ENCODE measurements at places on chromosomes 11 and 22.

DNA sequence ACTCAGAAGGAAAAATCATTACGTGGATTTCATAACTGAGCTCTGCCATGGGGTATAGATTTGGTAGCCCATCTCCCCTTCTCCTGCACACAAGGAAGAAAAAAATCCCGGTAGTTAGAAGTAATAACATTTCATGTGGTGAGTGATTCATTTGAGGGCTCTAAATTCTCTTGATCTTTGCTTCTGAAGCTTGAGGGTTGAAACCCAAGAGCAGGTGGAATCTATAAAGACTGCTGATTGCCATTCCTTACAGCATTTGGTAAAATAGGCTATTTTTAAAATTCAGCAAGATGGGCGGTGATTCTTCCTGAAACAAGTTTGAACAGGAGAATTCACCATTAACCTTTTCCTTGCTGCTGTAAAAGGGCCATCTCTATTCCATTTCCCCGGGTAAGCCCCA is 266.1 kb downstream of the CADM1 start:
- no peak for DNase-seq

GRCh38 chr22:35914665-35915476 is 113.8 kb downstream of the RBFOX2 start:
- DNase-seq = peak; percentile 86

DNA sequence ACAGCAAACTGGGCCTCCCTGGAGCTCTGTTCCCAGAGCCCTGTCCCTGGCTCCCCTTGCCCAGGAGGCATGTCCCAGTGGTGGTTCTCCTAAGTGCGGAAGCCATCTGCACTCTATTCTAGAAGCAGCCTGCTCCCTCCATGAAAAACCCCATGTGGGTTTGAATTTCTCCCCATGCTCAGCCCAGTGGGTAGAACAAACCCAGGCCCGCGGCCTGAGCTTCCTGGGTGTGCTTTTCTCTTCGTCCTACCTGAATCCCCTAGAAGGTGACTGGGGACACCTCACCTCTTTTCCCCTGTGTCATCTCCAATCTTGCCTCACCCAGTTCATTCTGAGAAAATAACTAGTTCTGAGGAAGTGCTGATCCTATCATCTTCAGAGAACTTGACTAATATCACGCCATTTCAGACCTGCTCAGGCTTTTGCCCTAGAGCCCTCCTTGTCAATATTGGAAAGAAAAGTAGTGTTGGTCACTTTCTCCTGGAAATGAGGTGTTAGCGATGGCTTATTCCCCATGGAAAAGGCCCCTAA is 15.9 kb downstream of the IL10RA start:
- no peak for DNase-seq

DNA sequence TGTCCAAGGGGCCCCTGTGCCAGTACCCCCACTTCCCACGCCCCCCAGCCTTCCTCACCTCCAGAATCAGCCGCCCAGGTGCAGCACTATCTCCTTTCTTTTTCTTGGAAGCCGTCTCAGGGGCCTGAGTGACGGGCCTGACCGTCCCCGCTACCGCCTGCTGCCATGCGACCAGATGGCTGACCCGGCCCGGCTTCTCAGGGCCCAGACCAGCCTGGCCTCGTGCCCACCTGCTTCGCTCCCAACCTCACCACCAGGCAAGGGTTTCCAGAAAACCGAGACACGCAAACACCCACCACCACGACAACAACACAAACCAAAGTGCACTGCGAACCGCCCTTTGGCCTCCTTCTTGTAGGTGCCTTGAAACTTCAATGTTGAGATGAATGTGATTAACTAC is 39.1 kb downstream of the MACROD1 start:
- no peak for DNase-seq

GRCh38 chr11:129910360-129910759 is 15.0 kb upstream of the NFRKB start:
- DNase-seq = peak; percentile 82

- no peak for DNase-seq
Measured at GRCh38 chr11:66299186-66299585, 7.5 kb downstream of the TMEM151A start.

GRCh38 chr11:68727783-68728182 is 23.5 kb downstream of the TESMIN start:
- DNase-seq = no peak

- DNase-seq = no peak
Measured at GRCh38 chr22:20777420-20778177, 3.7 kb downstream of the SERPIND1 start.

- DNase-seq = no peak
Measured at GRCh38 chr11:62847767-62848314, 8.5 kb upstream of the WDR74 start.

DNA sequence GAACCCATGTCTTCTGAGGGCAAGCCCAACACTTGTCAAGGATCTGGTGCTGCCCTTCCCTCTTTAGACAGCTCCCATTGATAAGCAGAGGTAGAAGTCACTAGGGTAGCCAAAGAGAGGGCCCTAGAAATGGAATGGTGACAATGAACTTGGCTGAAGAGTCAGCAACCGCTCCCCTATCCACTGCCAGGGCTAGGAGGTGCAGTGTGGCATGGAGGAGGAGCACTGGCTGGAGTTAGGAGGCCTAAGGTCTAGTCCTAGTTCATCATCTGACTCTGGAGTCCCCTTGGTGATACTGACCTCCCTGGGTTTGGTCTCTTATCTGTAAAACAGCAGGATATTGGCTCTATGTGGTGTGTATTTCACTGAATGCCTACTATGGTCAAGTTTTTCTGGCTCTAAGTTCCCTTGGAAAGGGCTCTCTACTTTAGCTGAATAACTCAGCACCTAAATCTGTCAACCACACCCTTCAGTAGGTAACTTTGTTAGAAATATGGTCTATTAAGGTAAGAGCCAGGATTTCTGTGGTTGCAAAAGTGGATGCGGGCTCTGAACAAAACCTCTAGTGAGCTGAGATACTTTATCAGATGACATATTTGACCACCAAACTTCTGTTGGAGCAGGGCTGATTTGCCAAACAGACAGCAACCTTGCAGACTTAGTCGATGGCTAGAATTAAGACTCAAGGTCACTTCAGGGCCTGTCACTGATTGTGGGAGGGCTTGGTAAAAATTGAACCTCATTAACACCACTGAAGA is 10.5 kb downstream of the TIMP3 start:
- no peak for DNase-seq

DNA sequence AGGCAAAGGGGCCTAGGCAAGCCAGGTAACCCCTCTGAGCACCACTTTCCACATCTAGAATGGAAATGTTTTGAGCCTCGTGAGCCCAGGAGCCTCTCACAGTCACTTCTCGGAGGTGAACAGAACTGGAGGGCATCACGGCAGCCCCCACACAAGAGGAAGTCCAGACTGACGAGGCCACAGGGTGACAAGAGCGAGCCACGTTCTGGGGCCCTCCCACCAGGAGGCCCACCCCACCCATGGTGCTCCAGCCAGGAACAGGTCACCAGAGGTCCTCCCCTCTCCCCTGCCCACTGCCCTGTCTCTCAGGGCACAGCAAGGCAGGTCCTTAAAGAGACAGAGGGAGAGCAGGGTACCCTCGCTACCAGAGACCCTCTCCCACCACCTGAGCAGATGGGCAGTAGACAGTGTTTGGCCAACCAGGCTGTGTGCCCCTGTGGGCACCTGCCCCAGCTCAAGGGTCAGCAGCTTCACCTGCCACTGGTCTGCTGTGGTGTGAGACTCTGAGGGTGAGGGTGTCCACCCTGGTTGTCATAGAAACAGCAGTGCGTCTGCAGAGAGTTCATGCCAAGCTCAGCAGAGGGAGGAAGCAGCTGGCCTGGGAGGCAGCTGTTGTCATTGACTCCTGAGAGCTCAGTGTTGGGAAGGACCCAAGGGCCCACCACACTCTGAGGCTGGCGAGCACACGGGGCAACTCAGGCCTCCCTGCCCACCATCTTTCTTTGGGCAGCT is 31.4 kb downstream of the RSPH14 start:
- no peak for DNase-seq

GRCh38 chr11:89175796-89176195 is 1.9 kb upstream of the TYR start:
- peak; percentile 6 for DNase-seq

DNA sequence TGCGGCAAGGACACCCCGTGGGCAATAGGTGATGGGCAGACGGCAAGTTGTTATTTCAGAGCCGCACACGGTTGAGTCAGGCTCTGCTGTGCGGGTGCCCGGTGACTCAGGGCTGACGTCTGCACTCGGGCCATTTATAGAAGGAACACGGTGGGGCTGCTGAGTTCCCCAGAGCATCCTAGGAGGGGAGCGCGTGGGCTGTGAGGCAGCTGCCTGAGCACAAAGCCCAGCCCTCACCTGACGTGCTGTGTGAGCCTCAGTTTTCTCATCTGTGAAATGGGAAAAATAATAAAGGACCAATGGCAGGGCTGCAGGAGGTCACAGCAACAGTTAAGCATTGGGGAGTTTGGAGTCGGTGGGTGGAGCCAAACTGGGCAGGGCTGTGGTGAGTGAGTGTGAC is 11.3 kb upstream of the RHOD start:
- DNase-seq = no peak

DNA sequence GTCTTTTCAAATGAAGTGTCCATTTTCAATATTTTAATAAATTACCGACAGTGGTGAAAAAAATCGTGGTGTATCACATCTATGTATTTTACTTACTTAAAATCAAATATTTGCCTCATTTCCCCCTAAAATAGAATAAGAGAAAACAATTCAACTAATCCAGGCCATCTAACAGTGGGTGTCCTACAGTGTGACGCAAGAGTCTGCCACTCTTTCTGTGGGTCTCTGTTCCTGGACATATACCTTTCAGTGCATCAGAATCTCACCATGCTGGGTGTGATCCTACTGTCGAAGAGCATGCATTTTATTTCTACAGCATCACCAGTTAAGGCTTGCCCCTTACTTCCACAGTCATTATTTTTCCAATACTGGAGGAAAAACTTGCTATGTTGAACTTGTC is 111.2 kb downstream of the CD44 start:
- DNase-seq = no peak

DNA sequence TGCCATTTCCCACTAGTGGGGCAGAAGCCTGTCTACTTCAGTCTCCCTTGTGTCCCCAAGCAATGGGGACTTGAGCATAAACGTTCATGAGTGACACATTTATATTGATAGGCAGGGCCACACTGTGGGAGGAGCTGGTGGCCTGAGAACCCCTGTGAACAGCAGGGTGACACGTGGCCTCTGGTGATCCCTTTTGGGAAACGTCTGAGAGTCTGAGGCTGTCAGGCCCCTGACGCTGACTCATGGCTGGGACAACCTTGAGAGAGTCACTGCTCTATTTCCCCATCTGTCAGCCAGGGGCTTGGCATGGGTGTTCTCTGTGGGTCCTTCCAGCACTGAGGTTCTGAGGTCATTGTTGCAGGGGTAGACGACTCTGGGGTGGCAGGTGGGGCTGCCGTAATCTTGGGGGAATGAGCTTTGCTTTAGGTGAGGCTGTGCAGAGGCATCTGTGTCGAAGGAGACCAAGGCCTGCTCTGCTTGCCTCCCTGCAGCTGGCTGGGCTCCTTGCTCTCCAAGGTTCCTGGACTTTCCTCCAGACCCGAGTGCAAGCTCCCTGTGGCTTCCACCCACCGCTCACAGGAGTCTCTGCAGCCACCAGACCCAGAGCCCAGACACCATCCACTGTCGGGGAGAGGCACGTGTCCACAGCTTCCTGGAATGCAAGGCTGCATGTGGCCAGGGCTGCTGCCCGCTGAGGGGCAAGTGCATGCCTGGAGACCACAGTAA is 54.7 kb downstream of the SMIM38 start:
- DNase-seq = no peak

DNA sequence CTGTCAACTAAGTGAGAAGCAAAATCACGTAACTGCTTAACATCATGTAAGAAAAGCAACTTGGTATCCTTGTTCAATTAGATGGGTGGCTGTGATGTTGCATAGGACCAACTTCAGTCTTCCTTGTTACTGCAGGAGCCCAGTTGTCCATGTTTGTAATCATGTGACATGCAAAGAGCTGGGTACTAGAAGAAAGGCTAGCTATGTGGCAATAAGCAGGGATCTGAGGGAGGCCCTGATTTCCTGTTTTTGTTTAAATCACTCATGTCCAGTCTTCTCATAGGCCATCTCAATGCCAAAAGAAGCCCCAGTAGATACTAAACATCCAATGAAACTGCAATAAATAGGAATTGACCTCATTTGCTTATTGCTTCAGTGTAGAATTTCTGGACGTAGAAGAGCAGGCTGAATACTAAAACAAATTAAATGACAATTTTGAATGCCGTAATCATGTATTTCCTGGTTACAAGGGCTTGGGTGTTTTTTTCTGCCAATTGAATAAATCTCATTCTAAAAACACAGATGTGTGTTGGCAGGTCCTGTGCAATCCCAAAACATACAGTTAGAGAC is 140.8 kb upstream of the ARHGAP20 start:
- no peak for DNase-seq

GRCh38 chr11:20488352-20488751 is 100.8 kb downstream of the PRMT3 start:
- no peak for DNase-seq

Measured in iPS-NIHi11 (cell line).